ENCODE measurements at places on chromosomes 11 and 22. TPM values are rescaled to one million over a fixed set of nuclear protein-coding genes. Genes with fewer than 3 reads are reported as not detected.

GCAT gene
- 0.78 TPM for total RNA-seq

ROM1 gene
- 1.2 TPM for total RNA-seq

PRR33 gene
- total RNA-seq = not detected

MYOD1 gene
- total RNA-seq = not detected

UBQLNL gene
- total RNA-seq = 0.29 TPM

SLC7A4 gene
- 0.15 TPM for total RNA-seq

FAT3 gene
- total RNA-seq = not detected

All from T-helper 17 cell (primary cell).